ENCODE measurements at places on chromosomes 16 and 17.

DNA sequence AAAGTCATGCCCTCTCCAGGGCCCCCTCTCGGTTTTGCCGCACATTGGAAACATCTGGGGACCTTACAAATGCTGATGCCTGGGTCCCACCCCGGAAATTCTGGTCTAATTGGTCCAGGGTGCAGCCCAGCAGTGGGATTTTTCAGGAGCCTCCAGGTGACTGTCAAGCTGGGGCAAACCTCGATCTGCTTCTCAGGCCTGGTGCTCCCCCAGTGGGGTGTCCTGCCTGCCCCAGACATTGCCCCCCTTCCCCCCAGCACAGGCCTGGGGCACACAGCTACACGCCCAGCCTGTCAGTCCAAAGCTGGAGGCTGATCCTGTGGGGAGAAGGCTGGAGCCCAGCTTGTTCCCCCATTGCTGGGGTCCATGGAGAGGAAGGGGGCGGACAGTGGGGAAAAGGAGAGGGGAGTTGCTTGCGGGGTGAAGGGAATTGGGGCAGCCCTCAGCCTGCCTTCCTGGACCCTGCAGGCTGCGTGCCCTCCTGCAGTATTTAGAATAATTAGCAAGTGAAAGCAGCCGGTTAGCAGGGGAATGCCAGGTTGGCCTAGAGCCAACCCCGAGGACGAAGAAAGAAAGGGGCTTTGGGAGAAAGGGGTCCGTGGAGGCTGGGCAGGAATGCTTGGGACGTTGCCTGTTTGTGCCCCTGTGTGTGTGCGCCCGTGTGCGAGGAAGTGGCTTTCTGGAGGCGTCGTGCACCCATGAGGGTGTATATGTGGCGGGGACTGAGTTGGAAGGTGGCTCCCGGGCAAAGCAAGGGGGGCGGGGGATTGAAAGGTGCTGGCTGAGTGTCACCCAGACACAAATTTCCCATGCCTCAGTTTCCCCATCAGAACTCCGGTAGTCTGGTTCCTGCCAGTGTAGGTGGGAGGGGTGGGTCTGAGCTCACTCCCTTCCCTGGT lies 5.9 kb downstream of the FOXJ1 start:
- DNase-seq = no peak

GRCh38 chr17:29873476-29873875 lies 56.6 kb downstream of the SSH2 start:
- no peak for DNase-seq

- no peak for DNase-seq
Observed at GRCh38 chr17:77218902-77219301, 78.1 kb downstream of the SEC14L1 start.

GRCh38 chr16:50956637-50957036 lies 194.4 kb downstream of the SALL1 start:
- no peak for DNase-seq

DNA sequence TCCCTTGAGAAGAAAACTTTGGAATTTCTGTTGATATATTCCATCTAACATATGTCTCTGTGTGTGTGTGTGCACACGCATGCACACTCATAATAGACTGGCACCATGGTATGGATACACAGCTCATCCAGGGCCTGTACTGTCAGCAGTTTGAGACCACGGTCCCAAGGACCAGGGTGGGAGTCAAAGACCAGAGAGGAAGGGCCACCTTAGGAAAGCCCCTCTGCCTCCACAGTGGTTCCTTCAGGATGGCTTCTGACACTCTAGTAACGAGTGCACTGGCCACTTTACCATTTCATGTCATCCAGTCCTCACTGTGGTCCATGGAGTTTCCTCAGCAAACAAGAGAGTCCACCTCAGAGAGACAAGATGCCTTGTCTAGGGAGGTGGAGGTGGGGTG lies 81.8 kb downstream of the PLD6 start:
- no peak for DNase-seq

- no peak for DNase-seq
Observed at GRCh38 chr16:2350500-2350899, 10.0 kb upstream of the ABCA3 start.

DNA sequence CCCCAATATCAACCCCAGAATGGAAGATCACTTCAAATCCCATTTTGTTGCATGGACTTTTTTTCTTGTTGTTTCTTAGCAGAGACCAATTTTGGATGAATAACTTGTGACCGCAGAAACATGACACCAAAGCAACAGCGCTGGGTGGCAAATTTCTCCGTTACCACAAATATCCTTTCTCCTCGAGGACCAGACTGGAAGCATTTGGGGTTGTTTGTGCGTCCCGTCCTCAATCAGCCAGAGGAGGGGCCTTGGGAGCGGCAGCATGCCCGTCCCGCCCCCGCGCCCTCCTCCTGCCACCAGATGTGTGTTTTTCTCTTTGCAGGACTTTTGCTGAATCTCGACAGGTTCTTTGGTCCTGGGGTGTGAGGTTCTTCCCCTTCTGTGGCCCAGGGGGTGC lies 282.5 kb upstream of the FOXF1 start:
- no peak for DNase-seq

GRCh38 chr17:63222655-63223054 lies 223.5 kb downstream of the CYB561 start:
- no peak for DNase-seq

- no peak for DNase-seq
Observed at GRCh38 chr16:82792693-82793092, 165.9 kb downstream of the CDH13 start.

- DNase-seq = no peak
Observed at GRCh38 chr16:27745348-27745747, 195.4 kb downstream of the KATNIP start.

Data from NCI-H1048 (cell line).